ENCODE measurements at places on chromosomes 5 and 9.

GRCh38 chr9:98692392-98692791 is 16.3 kb downstream of the GABBR2 start:
- DNase-seq = no peak

DNA sequence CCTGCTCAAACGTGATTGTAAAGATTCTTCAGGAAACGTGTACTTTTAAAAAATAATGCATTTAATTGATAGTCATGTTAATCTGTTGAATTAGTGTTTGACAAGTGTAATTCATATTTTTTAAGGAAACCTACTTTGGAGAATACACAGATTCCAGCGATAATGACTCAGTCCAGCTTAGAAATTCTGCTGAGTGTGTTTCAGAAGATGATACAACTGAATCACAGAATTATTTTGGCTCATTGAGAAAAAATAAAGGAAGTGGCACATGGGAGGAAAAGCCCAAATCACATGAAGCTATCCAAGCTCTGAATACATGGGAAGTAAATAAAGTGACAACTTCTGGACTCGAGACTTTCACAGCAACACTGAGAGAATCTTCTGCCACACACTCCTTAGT is 37.8 kb downstream of the ICE1 start:
- DNase-seq = no peak

DNA sequence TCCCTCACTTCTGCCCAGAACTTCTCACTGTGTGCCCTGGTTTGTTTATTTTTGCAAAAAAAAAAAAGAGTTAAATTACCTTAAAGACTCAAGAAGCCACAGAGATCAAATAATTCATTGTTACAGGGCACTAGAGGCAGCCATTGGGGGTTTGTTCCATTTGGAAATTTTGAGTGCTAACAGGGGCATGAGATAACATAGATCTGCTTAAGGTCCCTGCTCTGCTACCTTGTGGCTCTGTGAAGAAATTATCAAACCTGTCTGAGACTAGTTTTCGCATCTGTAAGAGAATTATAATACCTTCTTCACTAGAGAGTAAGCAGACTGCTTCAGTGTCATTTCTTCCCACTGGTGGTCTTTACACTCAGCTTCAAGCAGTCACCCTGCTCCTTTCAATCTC is 394 bp downstream of the TLR4 start:
- no peak for DNase-seq

DNA sequence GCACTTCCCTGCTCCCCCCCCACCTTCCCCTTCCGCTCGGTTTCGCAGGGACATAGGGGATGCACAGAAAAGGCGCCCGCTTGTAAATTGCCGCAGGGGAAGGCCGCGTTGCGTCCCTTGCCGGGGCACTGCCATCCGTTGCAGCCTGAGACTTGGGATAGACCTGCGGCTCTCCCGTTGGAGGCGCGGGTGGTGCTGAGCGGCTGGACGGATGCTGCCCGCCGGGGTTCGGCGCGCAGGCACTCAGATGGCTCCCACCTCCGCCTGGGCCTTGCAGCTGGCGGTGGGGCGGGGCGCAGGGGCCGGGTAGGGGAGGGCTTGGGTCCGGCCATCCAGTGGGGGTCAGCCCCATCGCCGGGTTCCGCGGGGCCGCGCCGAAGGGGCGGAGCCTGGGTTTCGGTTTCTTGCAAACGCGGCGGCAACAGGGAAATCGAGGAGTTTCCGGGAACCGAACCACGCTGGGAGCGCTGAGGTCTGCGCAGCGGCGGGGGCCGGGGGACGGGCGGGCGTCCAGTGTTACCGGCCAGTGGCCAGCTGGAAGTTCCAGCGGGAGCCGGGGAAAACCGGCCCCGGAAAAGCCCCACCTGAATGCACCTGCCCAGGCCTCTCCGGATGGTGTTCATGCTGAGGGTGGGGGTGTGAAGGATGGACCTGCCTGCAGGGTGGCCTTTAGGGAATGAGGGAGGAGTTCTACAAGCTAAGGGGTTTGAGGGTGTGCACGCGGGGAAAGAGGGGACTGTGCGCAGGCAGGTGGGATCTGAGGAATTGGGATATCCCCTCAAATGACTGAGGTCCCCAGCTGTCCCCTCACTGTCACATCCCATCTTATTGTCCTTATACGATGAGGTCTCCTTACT is 6.3 kb upstream of the IRF1 start:
- DNase-seq = no peak

- DNase-seq = no peak
Observed at GRCh38 chr5:159073026-159073425, 26.7 kb downstream of the EBF1 start.

GRCh38 chr9:18629136-18629535 is 155.2 kb downstream of the ADAMTSL1 start:
- no peak for DNase-seq

- DNase-seq = no peak
Observed at GRCh38 chr5:87113861-87114260, 153.8 kb upstream of the RASA1 start.

GRCh38 chr9:124450241-124450924 is at the start of gene ADGRD2:
Gene ADGRD2, plus strand, starts transcription at chr9:124450451. Its CDS starts 1,216 bp downstream, at chr9:124451667.
- DNase-seq = no peak

DNA sequence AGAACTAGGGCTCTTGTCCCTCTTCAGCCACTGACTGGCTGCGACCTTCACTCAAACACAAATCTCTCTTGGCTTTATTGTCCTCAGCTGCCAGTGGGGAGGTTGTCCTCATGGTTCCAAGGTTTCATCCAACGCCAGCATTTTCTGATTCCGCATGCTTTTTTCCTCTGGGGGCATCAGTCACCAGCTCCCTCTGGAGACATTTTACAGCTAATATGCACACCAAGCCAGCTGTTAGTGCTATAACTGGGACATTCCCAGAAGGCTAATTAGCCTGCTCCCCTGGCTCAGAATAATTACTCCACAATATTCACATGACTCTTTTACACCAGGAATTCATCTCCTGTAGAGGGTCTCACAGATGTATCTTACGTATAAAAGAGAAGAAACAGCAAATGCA is 193.6 kb upstream of the ANKRD55 start:
- no peak for DNase-seq

DNA sequence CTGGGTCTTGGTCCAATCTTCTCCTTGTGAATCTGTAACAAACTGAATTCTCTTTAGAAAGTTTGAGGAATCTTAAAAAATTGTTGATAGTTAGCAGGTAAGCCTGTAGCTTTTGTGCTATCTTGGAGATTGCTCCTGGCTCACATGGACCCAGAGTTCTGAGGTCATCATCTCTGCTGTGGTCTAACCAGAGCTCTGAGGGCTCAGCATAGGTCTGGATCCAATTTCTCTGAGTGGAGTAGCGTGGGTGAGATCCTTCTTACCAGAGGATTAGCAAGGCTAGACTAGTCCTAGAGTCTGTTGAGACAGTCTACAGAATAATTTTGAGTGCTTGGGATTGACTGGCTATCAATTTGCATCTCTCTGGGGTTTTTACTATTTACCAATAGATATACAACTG is 60.5 kb upstream of the IL6ST start:
- no peak for DNase-seq

DNA sequence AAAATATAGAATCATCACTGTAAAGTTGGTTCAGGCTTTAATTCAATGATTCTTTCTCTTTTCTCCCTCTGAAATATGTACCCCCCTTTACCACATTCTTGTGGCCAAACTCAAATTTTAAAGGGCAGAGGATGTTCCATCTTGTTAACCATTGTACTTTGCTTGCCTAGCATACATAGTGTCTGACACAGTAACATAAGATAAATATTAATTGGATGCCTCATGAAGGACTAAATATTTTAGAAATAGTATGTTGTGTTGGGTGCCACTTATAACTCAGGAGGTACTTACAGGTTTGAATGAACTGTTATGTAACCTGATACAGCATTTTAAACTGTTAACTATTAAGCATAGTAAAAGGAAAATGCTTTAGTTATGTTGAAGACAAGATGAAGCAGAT is 71.5 kb downstream of the NIPBL start:
- DNase-seq = no peak

DNA sequence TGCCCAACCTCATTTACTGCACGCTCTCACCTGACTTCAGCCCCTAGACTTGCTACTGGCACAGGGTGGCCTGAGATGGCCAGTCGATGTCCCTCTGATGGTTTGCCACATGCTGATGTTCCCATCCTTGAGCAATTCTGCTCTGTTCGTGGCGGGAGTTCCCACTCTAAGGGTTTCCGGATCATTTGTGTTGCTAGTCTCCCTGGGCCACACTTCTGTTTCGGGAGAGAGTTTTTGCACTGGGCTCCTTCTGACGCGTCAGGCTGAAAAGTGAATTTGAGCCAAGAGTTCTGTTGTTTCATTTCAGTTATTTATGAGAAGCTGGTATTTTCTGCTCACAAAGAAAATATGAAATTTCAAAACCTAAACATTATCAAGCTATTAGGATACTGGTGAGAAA is 597.7 kb downstream of the BNC2 start:
- DNase-seq = no peak

DNA sequence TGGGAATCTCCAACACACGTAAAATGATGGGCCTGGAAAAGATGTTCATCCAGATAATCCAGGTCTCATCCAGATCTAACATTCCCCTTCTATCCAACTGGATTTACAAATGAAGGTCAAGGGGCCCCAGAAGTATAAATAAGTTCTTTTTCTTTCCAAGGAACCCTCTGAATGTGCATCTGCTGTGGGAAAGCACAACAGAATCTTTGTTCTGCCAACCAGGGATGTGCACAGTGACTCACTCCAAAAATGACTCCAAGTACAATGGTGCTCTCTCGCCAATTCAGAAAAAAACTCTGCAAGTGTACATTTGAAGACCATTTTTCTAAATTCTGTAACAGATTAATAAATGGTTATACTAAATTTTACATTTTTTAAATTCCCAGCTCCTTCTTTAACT is 12.4 kb downstream of the RAPGEF6 start:
- DNase-seq = no peak

- DNase-seq = no peak
Observed at GRCh38 chr9:92770360-92770995, 5.8 kb upstream of the BICD2 start.

DNA sequence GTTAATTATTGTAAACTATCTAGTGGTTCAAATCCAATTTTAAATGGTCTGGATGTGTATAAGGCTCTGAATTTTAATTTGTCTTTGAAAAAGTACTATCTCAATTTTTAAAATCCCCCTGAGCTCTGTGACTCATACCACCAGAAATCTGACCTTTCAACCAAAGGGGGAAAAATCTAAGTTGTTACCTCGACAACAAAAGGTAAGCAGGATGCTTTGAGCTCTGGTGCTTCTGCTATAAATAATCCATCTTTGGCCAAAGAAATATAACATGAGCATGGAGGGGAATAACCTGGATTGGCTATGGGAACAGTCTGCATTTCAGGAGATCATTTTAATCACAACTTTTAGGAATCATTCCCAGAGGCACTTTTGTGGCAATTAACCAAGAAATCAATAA is 76.3 kb upstream of the PCSK1 start:
- DNase-seq = no peak

Measured in stimulated activated CD4-positive, alpha-beta T cell treated with anti-CD3 and anti-CD28 coated beads, Interleukin-15, amount 100 ng/mL, for 1 hour (primary cell).